Caco-2 (cell line): ENCODE measurements at places on chromosomes 16 and 17.
A peak's percentile ranks its signal among the peaks of the same experiment; 100 is the strongest.

DNA sequence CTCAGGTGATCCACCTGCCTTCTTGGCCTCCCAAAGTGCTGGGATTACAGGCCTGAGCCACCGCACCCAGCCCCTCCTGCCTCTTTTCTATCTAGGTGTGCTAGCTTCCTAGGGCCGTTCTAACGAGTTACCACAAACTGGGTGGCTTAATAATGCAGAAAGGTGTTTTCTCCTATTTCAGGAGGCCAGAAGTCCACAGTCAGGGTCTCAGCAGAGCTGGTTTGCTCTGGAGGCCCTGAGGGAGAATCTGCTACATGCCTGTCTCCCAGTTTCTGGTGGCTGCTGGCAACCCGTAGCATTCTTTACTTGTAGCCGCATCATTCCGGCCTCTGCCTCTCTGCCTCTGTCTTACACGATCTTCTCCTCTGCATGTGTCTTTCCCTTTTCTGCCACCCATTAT is 89.2 kb downstream of the NTN1 start:
- no peak for DNase-seq

- no peak for DNase-seq
These were observed 96.9 kb downstream of the RAB11FIP4 start for GRCh38 chr17:31488264-31488981.

- DNase-seq = no peak
These were observed 1.0 kb downstream of the RHBDL3 start for GRCh38 chr17:32266389-32267301.

DNA sequence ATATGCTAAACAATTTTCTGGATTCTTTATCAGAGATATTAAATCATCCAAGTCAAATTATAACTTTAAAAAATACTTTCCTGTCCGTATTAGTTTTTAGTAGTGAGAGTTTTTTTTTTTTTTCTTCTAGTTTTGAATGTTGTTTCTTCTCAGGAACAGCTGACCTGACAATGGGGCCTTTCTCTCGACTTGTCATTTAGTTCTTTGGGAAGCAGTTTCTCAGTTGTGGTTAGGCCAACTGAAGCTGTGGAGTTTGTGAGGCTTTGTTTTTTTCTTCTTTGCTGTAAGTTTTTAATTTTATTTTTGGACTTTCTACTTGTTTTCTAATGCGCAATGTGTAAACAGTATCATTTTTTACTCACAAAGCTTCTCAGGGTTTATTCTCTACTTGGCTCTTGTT is 140.8 kb downstream of the FTO start:
- DNase-seq = no peak

DNA sequence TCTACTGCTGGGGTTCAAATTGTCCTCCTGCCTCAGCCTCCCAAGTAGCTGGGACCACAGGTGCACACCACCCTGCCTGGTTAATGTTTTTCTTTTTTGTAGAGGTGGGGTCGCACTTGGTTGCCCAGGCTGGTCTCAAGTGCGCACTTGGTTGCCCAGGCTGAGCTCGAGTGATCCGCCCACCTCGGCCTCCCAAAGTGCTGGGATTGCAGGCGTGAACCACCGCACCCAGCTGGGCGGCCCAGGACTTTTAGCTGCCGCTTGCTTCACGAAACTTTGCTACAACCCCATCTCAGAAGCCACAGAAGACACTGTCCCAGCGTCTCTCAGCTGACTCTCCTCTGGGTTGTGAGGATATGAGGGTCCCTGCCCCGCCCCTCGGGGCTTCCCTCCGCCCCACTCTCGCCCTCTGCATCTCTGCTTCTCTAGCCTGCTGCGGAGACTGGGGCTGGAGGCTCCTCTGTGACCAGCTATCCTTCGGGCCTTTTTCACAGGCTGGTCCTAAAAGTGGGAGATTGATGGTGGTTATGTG is 48.8 kb upstream of the CBX4 start:
- no peak for DNase-seq

DNA sequence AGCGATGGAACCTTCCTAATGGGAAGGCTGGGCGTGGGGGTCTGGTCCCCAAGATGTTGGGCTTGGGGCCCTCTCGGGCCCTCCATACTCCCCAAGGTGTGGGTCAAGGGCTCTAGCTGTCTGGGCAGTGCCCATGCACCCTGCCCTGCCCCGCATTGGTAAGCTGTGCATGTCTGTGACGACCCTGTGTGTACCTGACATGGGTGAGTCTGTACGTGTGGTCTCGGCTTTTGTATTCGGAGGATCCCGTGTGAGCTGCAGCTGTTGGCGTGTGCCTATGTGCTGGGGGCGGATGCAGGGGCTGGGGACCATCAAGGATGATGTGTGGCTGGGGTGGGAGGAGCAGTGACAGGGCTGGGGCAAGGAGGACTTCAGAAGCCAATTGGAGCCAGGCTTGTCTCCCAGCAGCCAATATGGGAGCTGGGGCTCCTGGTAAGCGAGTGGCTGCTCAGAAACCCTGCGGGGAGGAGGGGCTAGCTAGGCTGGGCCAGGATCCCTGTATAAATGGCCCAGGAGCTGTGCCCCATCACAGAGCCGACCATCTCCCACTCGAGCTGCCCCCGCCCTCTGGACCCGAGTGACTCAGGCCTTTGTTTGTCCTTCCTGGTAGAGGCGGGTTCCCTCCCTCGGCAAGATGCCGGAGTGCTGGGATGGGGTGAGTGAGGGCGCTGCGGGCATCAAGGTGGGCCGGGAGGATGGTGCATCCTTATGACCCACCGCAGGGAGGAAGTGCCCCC is at the start of gene NDRG4:
Gene NDRG4, plus strand, starts transcription at position 529 of the 737 bp plus-strand sequence. Its CDS starts 106 bp downstream, at position 635.
- DNase-seq = peak; percentile 82

GRCh38 chr16:31352376-31353115 is 2.4 kb upstream of the ITGAX start:
- DNase-seq = no peak

GRCh38 chr16:4692460-4693295 is 684 bp upstream of the NUDT16L1 start:
- no peak for DNase-seq

- no peak for DNase-seq
These were observed 41.3 kb downstream of the SLC47A1 start for GRCh38 chr17:19574956-19575355.

DNA sequence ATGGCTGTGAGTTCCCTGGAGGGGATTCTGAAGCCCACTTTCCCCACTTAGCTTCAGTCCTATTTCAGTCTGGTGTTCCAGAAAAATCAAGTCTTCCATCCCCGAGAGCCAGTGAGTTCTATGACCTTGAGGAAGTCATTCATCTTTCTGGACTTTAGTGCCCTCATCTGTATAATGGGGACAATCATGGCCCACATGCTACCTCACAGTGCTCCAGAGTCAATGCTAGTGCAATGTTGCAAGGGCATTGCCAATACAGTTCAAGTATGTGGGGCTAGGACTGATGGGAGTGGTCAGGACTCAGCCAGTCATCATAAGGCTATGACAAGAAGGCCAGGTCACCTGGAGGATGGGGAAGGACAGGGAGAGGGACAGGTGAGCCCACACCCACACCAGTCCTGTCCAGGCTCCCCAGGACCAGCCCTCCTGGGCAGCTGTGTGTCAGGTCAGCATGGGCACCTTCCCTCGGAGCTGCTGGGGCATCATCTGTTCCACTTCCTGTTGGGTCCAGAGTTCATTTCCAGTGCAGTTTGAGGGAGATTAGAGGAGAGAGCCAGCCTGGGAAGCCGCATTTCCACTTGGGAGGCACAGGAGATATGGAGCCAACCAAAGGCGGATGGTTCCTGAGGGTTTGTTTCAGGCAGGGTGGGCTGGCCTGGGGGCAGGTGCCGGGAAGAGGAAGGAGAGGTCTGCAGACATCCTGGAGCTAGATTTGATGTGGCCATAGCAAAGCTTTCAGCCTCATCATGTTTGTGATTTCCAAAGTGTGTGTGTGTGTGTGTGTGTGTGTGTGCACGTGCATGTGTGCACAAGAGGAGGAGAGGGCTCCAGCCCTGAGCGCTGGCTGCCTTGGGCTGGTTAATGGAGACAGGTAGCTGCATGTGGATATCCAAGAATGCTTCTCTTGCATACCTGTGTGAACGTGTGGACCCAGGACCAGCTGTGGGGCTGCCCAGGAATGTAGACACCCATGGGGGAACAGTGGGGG is 3.9 kb upstream of the WNT9B start:
- no peak for DNase-seq

DNA sequence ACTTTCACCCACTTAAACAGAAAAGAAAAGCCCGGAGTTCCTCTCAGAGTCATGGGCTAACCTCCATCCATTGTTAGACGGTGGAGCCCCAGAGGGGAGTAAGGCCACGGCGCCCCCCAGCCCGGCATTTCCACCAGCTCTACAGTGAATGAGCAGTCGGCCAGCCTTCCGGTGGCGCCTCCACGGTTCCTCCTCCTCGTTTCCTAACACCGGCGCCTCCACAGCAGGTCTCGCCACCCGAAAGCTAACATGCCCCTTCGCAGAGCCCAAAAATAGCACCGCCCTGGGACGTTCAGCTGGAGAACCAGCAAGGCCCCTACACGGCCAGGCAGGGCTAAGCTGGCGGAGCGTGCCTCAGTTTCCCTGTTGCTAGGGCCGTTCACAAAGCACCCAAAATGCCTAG is 858 bp downstream of the MMD start:
- peak; percentile 37 for DNase-seq

DNA sequence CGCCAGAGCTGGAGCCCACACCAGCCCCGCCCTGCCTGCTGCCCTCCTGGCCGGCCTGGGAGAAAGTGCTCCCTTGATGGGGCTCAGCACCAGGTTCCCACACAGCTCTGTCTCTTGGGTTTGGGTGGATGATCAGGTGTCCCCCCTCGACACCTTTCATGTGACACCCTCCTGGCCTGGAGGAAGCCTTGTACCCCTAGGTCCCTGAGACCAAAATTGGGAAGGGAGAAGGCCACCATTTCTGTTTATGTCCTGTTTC is 19.4 kb upstream of the PLLP start:
- DNase-seq = no peak

DNA sequence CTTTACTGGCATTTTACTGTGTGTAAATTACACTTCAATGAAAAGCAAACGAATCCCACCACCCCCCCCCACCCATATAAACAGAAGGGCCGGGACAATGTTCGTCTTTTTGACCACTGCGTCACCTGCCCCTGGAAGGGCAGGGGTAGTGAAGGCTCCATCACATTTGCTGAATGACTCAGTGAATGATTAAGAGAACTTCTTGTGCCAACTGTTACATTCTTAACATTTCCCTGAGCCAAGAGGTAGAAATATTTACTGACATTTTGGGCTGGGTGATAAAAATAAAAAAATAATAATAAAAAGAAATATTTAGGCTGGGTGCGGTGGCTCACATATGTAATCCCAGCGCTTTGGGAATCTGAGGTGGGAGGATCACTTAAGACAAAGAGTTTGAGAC is 24.1 kb downstream of the C16orf96 start:
- DNase-seq = no peak

DNA sequence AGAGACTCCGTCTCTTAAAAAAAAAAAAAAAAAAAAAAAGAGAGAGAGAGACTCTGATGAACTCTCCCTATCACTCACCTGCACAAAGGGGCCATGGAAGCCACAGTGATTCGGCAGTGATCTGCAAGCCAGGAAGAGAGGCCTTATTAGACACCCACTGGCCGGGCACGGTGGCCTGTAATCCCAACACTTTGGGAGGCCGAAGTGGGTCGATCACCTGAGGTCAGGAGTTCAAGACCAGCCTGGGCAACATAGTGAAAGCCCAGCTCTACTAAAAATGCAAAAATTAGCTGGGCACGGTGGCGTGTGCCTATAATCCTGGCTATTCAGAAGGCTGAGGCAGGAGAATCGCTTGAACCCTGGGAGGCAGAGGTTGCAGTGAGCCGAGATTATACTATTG is 198.5 kb upstream of the WSCD1 start:
- no peak for DNase-seq

GRCh38 chr17:427327-427726 is 74.7 kb upstream of the RPH3AL start:
- DNase-seq = no peak

DNA sequence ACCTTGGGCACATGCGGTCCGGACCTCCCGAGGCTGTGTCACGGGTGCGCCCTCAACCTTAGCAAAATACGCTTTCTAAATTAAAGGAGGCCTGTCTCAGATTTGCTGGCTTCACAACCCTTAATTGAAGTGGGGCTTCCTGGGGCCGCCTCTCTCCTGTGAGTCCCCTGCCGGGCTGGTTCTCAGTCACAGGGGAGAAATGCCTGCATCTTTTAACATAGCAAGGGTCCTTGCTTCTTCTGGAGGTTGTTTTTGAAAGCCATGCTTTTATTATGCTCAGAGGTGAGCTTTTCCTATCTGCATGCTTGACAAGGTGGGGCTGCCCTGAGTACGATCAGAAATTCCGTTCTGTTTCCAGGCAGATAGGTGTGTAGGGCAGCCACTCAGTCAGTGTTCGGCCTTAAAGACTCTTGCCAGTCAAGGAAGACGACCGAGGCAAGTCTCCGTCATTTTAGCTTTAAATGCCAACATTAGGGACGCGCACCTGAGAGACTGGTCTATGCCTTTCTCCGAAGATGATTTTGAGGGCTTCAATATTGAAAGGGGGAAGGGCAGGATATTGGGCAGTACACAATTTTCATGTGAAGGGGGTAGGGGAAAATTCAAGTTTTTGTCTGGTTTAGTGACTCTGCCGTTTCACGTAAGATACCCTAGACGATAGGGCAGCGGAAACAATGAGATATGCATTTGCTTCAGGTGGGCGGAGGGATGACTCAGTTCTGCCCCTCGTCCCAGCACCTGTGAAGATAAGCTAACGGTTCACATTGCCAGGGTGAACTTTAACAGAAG is 5.5 kb upstream of the SLC7A5 start:
- no peak for DNase-seq

GRCh38 chr17:1597861-1598342 is 30.7 kb downstream of the SLC43A2 start:
- DNase-seq = peak; percentile 86

DNA sequence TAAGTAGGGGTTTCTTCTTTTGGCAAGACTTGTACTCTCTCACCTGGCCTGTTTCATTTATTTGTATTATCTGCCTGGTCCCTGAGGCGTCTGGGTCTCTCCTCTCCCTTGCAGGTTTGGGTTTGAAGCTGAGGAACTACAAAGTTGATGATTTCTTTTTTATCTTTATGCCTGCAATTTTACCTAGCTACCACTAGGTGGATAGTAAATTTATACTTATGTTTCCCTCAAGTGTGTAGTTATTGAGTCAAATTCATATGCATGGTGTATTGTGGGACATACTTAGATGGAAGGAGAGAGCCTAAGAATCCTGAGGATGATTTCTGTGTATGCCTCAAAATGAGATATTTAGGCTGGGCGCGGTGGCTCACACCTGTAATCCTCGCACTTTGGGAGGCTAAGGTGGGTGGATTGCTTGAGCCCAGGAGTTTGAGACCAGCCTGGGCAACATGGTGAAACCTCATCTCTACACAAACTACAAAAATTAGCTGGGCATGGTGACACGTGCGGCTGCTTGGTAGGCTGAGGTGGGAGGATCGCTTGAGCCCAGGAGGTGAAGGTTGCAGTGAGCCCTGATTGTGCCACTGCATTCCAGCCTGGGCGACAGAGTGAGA is 13.6 kb downstream of the TMEM98 start:
- DNase-seq = no peak

- no peak for DNase-seq
These were observed 13.5 kb downstream of the CD300LF start for GRCh38 chr17:74699236-74699635.

GRCh38 chr17:40607641-40608040 is 40.0 kb downstream of the SMARCE1 start:
- no peak for DNase-seq

GRCh38 chr17:12230481-12231354 is 210.0 kb downstream of the MAP2K4 start:
- DNase-seq = no peak

GRCh38 chr16:66580605-66581209 is 1.4 kb downstream of the CMTM2 start:
- no peak for DNase-seq

GRCh38 chr17:31499771-31500554 is 108.5 kb downstream of the RAB11FIP4 start:
- DNase-seq = peak; percentile 58
